ENCODE measurements at places on chromosomes 16 and 17. TPM values are rescaled to one million over a fixed set of nuclear protein-coding genes. Genes with fewer than 3 reads are reported as not detected.

Gene MMP28
- total RNA-seq, result 55.6 TPM

Gene C1QTNF8
- total RNA-seq, result not detected

Gene CDK5RAP3
- 140 TPM for total RNA-seq

Gene NDEL1
- 80.6 TPM for total RNA-seq

Gene CFAP97D1
- not detected for total RNA-seq

Gene MT1G
- total RNA-seq, result 23.7 TPM

Gene ZNF624
- 5.6 TPM for total RNA-seq

Gene FBXW10
- not detected for total RNA-seq

GRCh38 chr17:1190751-1191331 is 11.1 kb upstream of the ABR start:
- DNase-seq, result no peak

GRCh38 chr17:36911001-36911400 is 26.3 kb upstream of the LHX1 start:
- DNase-seq, result no peak

DNA sequence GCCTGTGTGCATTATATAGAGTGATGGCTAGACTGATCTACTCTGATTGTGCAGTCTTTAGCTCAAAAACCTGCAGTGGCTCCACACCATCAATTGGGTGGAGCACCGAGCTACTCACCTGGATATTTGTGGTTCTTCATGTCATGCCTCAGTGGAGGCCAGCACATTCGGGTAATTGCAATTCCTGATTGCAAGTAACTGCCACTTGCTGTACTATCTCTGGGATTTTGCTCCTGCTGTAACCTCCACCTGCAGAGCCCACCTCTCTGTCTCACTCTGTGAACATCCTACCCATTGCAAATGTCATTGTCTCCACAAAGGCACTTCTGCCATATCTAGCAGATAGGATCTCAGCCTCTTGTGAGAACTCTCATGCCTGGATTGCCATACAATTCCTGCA is 1.7 kb upstream of the CCL1 start:
- no peak for DNase-seq

DNA sequence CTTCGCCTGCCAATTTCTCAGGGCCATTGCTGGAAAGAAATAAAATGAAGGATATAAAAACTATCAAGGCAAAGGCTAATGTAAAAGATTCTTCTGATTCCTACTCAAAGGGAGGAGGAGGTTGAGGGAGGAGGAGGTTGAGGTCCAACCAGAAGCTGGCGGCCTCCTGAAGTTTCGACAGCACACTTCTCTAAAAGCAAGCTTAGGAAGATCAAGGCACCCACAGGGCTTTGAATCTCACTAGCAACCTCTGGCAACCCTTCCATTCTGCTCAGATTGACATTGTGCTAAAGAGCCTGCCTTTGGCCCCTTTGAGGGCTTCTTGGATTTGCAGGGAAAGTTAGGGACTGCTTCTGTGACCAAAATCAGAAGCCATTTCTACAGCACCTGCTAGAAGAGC is 81.5 kb upstream of the TNRC6C start:
- DNase-seq, result no peak

DNA sequence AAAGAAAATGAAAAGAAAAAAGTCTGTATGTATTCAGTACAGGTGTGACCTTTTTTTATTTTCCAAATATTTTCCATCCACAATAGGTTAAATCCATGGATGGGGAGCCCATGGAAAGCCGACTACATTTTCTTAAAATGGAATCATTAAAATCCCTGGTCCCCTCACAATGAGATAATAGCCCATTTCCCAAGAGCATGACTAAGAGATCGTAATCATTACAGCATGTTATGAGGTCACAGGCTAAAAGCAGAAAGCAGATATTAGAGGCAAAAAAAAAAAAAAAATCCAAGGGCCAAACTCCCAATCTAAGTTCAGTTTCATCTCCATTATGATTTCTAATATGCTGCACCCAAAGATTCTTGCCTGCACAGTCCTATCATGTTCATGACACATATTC is 44.7 kb downstream of the CYTH1 start:
- DNase-seq, result no peak

GRCh38 chr16:63618896-63619485 is 1502.9 kb downstream of the CDH11 start:
- DNase-seq, result no peak

DNA sequence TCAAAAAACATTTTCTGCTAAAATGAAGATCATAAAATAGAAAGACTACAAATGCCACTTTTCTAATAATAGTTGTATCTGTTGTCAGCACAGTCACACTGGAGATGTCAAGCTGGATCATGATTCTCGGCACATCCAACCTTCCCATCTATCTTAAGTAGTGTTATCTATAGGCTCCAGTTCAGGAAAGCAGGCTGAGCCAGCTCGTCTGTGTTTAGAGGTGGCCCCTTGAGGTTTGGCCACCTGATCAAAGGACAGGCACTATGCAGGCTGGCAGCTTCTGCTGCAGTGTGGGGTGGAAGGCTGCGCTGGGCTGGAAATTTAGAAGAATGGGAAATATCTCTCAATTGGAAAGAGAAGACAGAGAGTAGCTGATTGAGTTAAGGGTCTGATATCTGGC is 32.4 kb downstream of the SMYD4 start:
- no peak for DNase-seq

DNA sequence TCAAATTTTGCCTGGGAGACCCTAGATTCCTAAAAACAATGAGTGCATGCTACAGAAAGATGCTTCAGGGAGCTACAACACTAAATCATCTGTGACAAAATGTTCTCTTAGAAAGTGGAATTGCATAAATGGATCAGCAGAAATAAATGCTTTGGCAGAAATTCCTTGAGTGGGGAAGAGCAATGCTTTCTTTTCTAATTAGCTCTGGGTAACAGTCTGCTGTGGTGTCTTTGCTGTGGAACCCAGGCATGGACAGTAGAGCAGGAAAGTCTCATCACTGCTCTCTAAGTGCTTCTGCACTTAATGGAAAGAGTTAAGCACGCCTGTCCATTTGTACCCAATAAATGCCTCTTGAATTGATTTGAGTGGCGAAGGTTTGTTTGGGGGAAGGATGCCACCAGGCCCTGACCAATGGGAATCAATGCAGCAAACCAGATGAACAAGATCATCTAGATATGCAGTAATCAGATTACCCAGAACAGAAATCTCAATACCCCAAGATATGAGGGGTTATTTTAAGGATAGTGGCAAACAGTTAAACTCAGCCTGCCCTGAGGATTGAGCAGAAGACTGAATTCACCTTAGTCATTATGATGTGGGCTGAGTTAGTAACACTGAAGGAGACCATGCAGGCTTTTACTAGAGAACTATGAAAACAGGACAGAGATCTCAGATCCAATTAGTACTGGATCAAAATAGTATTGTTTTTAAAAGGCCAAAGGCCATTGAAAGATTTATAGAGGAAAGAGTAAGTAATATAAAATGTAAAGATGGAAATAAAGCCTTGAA is 13.6 kb downstream of the HLF start:
- DNase-seq, result no peak

GRCh38 chr16:27181019-27181790 is 22.1 kb upstream of the KDM8 start:
- DNase-seq, result no peak

- no peak for DNase-seq
Measured at GRCh38 chr17:2449486-2449885, 48.6 kb upstream of the MNT start.

- no peak for DNase-seq
Measured at GRCh38 chr17:48351911-48352332, 78.1 kb downstream of the SKAP1 start.

- DNase-seq, result peak; percentile 9
Measured at GRCh38 chr17:77651988-77652387, 306.5 kb upstream of the TNRC6C start.

DNA sequence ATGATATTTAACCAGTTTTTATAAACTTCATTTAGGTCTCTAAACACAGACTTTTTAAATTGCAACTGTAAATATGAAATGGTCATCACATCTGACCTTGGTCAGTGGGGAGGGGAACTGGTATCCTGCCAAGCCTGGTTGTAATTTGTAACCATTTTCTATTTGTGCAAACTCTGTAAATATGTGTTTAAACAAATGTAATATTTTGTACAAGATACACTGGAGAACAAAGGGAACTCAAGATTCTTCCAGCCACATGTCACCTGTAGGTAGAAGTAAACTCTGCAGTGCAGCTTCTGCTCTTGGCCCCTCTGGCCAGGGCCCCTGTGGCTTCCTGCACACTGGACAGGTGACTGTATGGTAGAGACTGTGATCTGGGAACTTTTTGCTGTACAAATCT is 35.8 kb downstream of the AKAP1 start:
- DNase-seq, result no peak

Data from upper lobe of right lung (tissue), 1 donor.